ENCODE measurements at places on chromosomes 2 and 18.

DNA sequence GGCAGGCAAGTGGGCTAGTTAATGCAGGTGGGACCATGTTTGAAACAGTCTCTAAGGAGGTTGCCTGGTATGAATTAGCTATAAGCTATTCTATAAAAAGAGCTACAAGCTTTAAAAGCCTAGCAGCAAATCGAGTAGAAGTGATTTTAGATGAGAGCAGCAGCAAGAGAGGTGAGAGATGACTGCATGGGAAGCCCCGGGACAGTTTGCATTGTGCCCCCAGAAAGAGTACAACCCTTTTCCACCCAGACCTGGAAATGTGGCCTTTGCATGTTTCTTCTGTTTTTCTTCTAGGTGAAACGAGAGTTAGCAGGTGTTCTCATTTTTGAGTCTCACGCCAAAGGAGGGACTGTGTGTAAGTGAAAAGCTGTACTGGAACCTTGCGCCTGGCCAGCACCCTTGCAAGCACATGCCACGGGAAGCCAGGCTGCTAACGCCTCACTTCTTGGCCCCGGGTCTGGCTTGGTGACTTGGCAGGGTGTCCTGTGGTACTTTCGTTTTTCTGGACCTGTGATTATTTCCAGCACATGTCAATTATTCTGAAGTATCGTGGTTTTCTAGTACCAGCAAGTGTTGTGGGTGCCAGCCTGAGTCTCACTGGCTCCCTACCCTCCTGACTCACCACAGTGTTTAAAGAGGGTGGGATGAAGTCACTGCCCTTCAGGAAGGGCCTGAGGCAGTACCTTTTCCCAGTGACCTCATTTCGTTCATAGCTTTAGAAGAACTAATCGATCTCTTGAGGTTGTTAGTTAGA lies 90.3 kb upstream of the MAP3K20 start:
- DNase-seq = no peak

GRCh38 chr2:215410932-215411285 lies 25.0 kb downstream of the FN1 start:
- no peak for DNase-seq

- no peak for DNase-seq
These were observed 22.2 kb downstream of the ATAD2B start for GRCh38 chr2:23904692-23905091.

DNA sequence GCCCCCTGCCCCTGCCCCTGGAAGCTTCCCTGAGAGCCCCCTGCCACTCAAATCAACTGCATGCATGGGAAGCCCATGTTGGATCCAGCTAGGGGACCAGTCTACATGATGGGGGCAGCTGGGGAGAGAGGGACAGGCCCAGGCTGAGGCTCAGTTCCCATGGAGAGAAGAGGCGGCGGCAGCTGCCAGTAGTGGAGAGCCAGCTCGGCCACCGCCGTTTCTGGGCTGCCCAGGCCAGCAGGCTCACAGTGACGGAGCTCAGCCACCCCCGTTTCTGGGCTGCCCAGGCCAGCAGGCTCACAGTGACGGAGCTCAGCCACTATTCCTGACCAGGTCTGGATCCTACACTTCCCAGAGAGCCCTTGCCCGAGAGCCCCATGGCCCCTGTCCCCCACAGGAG lies 3.6 kb downstream of the MAB21L4 start:
- no peak for DNase-seq

Data from cortex of kidney (tissue), 1 donor.